ENCODE measurements at places on chromosomes 6 and 20.

DNA sequence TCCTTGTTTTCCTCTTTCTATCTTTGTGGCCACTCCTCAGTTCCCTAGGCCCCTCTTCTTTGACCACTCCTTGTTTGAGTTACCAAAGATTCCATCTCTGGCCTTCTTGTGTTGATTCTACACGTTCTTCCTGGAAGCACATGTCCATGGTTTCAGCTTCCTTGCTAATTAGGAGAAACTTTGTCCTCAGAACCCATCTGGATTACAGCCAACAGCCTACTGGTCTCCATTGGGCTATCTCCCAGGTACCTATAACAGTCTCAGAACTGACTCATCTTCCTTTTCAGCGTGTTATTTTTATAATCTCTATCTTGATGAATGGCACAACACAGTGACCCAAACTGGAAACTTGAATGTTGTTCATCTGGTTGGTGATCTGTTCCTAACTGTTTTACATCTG, 17.5 kb downstream of the PTPRA start:
- no peak for DNase-seq

DNA sequence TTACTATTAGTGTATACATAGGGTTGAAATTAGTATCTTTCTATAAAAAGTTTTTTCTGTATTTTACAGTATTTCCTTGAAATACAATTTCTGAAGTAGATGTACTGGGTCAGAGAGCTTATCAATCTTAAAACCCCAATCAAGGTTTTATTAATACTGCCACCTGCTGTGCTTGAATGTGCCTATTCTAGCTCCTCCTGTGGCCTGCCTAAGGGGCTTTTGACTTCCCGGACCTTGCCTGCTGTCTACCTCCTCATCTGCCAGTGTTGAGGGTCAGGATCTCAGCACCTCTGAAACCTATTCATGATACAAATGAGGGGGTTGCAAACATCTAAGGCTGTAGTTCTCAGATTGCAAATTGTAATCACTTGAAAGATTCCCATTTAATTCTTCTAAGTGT, 9.2 kb downstream of the PACRG start:
- no peak for DNase-seq

- no peak for DNase-seq
These were observed 767.1 kb downstream of the KIF16B start for GRCh38 chr20:15806105-15806504.

- no peak for DNase-seq
These were observed 92.4 kb upstream of the EYS start for GRCh38 chr6:65799389-65799788.

GRCh38 chr6:140544431-140544830, 1170.0 kb upstream of the CITED2 start:
- DNase-seq: no peak

DNA sequence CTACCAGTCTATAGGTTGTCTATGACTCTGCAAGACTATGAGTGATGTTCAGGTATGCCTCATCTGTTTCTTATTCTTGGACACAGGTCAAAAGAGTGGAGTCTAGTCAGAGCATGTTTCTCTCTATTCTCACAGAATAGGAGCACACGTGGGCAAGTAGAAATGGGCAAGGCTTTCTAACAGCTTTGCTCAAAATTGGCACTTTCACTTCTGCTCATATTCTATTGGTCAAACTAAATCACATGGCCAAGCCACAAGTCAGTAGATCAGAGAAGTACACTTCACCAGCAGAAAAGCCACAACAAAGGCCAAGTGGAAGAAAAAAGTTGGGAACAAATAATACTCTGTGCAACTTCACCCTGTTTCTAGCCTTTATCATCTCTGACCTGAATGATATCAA, 354.5 kb upstream of the SYNCRIP start:
- peak; percentile 55 for DNase-seq

- no peak for DNase-seq
These were observed 37.6 kb upstream of the XRN2 start for GRCh38 chr20:21265261-21266190.

DNA sequence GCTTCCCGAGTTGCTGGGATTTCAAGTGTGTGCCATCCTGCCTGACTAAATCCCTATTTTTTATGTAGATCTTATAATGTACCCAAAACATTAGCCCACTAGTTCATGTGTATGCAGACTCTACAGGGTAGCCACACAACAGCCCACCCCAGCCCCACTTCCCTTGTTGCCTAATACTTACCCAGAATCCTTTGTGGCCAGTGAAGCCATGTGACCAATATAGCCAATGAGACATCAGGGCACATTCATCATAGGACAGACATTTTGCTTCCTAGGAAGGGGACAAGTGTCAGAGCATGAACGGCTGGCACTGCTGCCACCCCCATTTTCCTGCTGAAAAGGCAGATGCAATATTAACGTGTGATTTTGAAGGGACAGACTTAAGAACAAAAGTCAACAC, 36.0 kb upstream of the TCP11 start:
- no peak for DNase-seq

DNA sequence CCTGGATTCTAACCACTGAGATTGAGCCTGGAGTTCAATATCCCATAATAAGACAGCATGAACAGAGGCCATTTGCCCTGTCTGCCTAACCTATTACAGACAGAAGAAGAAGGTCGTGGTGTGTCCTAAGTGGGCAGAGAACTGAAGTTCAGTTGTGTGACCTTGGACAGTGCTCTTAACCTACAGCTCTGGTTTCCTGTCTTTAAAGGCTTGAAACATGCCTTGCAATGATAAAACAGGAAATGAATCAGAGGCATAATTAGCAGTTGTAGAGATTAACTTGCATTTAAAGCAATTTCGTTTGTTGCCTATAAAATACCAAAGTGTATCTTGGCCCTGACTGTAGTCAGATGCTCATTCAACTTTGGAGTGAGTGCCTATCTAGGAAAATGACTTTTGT, 507.2 kb upstream of the CHD6 start:
- DNase-seq: peak; percentile 75

DNA sequence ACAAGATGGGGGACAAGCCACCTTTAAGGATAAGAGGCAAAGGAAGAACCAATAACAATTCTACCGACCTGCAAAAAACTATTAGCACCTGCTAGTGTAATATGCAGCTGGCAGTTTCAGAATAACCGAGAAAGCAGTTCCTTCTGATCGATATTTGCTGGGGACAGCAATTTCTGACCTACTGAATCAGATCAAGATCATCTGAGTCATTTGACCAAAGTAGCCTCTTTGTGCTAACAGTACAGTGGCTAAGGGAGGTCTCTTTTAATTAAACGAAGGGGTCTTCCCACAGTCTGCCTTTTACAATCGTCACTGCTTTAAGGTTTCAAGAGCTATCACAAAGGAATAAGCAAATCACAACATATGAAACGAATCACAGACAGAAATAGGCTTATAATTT, 318.9 kb downstream of the BTBD9 start:
- DNase-seq: no peak

- no peak for DNase-seq
These were observed 84.8 kb downstream of the CD40 start for GRCh38 chr20:46202766-46203509.

- DNase-seq: no peak
These were observed 24.1 kb downstream of the HECA start for GRCh38 chr6:139159016-139159415.

- DNase-seq: no peak
These were observed 36.9 kb downstream of the APCDD1L start for GRCh38 chr20:58478141-58478805.

- DNase-seq: no peak
These were observed 454.7 kb downstream of the TFAP2B start for GRCh38 chr6:51273228-51273961.

DNA sequence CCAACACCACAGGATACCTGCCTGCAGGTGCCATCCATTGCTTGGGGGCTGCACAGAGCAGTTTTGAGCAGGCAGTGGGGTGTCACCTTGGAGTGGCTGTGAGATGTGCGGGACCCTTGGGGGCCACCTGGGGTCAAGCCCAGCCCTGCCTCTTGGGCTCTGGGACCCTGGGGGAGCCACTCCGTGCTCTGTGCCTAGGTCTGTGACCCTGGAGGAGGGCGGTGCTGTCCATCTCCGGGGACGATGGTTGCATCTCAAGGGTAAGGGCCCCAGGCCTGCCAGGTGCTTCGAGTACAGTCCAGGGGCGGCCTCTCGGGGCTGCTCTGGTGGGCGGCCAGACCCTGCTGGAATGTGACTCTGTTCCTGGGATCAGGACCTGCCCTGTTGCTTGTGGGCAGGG, 8.7 kb upstream of the GATA5 start:
- DNase-seq: no peak

Measured in MM.1S (cell line).